D721Med (cell line): ENCODE measurements at places on chromosomes 7 and 10.

GRCh38 chr10:14911801-14912200 is 33.1 kb downstream of the SUV39H2 start:
- no peak for DNase-seq

- no peak for DNase-seq
These were observed 6.7 kb upstream of the MGAM2 start for GRCh38 chr7:142104550-142105527.

GRCh38 chr7:141920281-141920680 is 4.1 kb downstream of the OR9A4 start:
- DNase-seq, result no peak

DNA sequence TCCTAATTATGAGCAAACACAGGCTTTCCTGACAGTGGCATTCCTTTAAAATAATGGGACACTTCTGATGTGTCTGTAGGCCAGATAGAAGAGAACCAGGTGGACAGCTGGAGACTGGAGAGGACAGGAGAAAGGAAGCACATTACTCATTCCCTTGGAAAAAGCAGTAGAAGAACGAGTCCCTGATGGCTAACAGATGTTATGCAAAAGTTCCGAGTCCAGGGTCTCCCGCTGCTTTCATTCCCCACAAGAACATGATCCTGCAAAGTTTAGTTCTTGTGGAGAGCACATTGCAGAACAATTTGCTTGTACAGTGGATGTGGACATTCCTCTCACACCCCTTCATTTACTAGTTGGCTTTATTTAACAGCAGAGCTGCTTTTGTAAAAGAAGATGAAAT is 137.6 kb downstream of the GPAM start:
- no peak for DNase-seq

GRCh38 chr7:67618556-67619162 is 622.0 kb downstream of the TYW1 start:
- DNase-seq, result no peak

- no peak for DNase-seq
These were observed 13.7 kb downstream of the KIN start for GRCh38 chr10:7773845-7774801.
